ENCODE measurements at places on chromosomes 2 and 18.

- no peak for DNase-seq
These were observed 37.3 kb downstream of the CYRIA start for GRCh38 chr2:16628314-16628713.

- no peak for DNase-seq
These were observed 584.8 kb downstream of the TSN start for GRCh38 chr2:122340246-122340645.

DNA sequence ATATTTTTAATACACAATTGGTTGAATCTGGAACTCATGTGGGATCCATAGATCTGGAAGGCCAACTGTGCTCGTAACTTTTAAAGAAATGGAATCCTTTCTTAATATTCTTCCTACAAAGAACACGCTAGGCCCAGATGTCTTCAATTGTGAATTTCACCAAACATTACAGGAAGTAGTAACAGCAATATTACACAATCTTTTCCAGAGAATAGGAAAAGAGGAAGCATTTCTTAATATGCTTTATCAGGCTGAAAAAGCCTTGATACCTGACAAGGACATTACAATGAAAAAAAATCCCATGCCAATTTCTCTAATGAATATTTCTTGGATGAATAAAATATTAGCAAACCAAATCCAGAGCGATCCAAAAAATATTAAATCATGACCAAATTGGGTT, 80.3 kb upstream of the HAAO start:
- no peak for DNase-seq

GRCh38 chr2:160266037-160266551, 66.0 kb upstream of the ITGB6 start:
- no peak for DNase-seq

- DNase-seq = no peak
These were observed 258.6 kb upstream of the TANK start for GRCh38 chr2:160901613-160902012.

- no peak for DNase-seq
These were observed 53.3 kb upstream of the TRIB2 start for GRCh38 chr2:12663306-12664037.

DNA sequence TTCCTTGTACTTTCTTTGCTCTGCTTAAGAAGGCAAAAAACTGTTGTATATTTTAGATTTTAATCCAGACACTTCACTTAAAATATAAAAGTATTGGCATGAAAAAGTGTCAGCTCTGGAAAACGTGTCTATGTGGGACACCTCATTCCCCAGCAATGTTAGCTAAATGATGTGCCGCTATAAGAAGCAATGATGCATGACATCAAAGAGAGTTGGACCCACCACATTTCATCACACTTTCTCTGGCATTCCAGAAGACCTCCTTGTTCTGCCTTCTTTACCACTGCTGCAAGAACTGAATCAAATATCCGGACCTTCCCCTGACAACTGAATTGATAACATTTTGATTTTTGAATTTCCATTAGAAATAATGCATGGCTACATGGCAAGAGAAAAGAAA, 242.4 kb upstream of the TANK start:
- no peak for DNase-seq

- DNase-seq = no peak
These were observed 55.2 kb upstream of the REV1 start for GRCh38 chr2:99545066-99545465.

- DNase-seq = no peak
These were observed 56.9 kb downstream of the SLC38A11 start for GRCh38 chr2:164898475-164898874.

- no peak for DNase-seq
These were observed 61.9 kb upstream of the IL1R1 start for GRCh38 chr2:102080451-102081242.

- no peak for DNase-seq
These were observed 133.7 kb downstream of the CBLN2 start for GRCh38 chr18:72410399-72410798.

DNA sequence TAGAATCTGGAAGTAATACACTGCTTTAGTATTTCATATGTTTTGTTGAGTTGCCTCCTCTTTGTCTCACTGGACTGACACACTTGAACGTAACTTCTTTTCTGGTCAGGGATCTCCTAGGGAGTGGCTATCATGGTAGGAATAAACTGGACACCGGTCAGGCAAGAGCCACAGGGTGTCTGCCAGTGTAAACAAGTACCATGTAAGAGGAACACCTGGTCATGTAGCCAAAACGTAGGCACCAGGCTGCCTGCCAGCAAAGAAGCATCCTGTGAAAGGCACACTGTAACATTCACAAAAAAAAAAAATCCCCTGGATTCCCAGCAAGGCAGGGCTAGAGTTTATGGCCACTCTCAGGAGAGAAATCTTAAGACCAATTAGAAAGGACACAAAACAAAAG, 372.8 kb upstream of the RND3 start:
- DNase-seq = no peak

- DNase-seq = no peak
These were observed 129.6 kb downstream of the CELF4 start for GRCh38 chr18:37435996-37436395.

DNA sequence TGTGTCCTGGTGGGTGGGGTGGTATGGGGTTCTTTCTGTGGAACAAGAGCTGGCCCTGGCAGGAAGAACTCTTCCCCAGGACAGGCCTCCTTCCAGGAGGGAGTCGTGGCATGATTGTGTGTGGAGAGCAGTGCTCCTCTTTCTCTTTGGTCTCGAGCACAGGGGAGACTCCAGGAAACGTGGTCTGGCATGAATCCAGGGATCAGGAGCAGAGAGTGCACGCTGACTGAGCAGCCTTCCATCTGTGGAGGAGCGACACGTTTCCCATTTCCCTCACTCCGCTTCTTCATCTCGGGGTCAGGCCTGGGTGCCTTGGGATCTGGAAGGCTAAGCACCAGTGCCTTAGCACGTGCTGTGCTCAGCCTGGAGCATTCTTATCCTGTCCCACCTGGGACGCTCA, 132.0 kb upstream of the HDAC4 start:
- DNase-seq = no peak

DNA sequence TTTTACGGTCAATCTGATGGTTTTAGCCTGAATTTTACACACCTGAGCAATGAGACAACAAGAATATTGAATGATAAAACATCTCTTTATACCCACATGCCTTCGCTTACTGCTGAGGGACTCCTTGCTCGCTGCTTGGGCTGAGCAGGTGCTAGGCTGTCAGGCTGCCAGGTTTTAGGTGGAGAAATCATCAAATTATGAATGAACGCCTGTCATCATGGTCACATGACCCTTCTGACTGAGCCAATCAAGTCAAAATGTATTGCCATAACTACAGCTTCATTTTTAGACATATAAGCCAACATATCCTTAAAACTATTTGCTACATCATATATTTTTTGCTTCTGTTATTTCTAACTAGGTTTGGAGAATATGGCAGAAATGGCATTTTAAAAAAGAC, 274.0 kb downstream of the LNPK start:
- DNase-seq = no peak

- DNase-seq = peak; percentile 4
These were observed 487.6 kb downstream of the METTL4 start for GRCh38 chr18:2083691-2084090.

DNA sequence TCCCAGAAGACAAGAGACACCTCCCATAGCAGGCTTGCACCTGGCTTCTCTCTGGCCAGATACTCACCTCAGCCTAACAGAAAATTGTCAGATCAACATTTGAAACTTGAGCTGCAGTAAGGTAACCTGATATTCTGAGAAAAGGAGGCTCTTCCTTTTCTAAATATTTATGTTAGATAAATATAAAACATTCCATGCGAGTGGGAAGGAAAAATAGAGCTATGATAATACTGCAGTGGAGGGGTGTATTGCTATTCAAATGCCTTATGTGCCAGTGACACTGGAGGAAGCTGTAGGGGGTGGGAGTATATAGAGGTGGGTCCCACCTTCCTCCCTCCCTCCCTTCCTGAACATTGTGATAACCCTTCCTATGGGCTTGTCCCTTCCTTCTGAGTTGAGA, 515.5 kb upstream of the CHAC2 start:
- no peak for DNase-seq

DNA sequence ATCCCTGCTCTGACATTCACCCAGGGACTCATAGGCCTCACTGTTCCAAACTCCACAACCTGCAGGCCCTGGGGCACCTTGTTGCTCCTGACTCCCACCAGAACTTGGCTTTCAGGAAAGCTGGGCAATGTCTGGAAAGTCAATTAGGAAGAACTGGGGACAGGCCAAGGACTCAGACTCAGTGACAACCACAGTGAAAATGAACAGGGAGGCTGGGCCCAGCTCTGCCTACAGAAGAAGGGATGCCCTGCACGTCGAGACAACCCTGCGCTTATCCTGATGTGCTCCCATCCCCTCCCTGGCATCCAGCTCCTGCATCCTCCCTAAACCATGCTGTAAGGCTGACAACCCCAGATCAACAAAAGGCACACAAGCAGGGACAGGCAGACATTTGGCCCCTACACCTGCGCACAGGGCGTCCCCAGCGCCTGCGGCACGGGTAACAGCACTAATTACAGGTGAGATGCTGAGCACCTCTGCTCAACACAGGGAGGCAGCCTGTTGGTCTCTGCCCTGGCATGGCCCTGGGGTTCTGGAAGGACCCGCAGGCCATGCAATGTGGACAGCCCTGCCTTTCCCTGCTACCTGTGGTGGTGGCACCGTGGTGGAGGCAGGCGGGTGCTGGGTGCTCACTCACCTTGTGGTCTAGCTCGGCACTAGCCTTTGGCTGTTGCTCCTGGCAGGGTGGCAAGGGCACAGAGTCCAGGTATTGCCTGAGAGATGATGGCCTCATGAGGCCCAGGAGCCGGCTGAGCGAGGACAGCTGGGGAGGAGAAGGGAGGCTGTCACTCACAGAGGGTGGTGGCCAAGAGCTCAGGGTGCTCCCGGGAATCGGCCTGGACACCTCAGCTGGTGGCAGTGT, 23.6 kb upstream of the SEMA4C start:
- no peak for DNase-seq

- DNase-seq = peak; percentile 50
These were observed 43.9 kb upstream of the NEMP2 start for GRCh38 chr2:190578158-190579057.

DNA sequence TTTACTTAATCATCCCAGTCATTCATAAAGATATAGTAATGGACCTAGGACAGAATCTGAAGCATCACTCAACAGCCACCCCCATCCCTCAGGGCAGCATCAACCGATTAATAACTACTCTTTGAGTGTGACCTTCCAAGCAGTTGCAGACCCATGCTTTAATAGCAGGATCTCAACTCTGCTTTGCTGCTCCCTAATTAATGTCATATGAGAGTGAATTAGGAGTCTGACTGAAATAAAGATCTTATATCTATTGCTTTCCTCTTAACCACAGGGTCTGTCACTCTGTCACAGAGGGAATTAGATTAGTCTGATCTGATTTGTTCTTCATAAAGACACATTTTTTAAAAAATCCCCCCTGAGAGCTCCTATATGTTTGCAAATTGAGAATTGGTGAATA, 46.1 kb upstream of the LRP1B start:
- DNase-seq = no peak
